ENCODE measurements at places on chromosomes 4 and X.

GRCh38 chr4:124591637-124592036 is 120.9 kb downstream of the ANKRD50 start:
- DNase-seq, result no peak

DNA sequence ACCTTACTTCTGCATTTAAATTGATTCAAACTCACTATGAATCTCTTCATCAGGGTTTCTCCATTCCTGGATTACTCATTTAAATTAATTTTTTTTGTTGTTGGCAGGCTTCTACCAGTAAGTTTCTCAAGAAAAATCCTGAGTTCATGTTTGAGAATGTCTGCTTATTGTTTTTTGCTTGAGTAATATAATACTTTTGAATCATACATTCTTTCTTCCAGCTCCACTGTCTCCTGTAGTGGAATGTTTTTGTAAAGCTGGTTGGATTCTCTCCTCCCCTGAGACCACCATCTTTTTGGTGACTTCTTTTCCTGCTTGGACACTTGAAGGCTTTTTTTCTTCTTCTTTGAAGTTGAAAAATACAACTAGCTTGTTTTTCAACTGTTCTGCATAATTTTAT is 4.3 kb upstream of the MID1IP1 start:
- DNase-seq, result peak; percentile 27

DNA sequence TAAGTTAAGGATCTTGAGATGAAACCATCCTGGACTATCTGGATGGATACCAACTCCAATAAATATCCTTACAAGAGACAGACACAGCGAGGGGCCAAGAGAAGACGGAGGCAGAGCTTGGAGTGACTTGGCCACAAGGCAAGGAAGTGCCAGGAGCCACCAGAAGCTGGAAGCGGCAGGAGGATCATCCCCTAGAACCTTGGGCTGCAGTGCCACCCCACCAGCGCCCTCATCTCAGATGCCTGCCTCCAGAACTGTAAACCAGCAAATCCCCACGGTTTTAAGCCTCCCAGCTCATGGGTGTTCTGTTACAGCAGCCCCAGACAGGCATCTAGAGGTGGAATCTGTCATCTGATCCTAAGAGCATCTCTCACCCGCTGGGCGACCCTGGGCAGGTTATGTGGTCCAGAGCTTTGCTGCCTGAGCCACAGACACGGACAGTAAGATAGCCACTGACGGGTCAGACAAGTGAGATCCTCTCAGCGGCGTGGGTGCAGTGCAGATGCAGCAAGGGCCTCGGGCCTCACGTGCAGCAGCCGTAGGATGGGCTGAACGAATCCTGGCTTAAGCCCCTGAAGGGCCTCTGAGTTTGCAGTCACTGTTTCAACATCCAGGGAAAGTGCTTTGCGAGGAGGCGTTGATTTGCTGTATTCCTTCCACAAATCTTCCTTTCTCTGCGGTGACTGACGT is 25.1 kb upstream of the MXD4 start:
- no peak for DNase-seq

GRCh38 chr4:94804650-94805049 is 46.9 kb downstream of the BMPR1B start:
- no peak for DNase-seq

DNA sequence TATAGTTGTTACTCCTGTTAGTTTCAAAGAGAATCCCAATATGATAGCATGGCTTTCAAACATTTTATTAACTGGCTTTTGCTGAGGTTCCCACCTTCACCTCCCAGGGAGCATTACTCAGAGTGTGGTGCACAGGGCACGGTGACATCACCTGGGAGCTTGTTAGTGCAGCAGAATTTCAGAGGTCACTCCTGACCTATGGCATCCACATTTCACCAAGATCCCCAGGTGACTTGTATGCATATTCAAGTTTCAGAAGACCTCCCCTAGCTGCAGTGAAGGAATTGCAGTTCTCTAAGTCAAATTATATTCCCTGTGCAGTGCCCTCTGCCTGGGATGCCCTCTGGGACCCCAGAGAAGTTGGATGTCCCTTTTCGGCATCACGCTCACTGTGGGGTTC is 29.7 kb upstream of the LNX1 start:
- DNase-seq, result no peak

- DNase-seq, result no peak
These were observed 18.4 kb upstream of the COX18 start for GRCh38 chr4:73087871-73088270.

GRCh38 chr4:172631832-172632231 is 536.8 kb upstream of the GALNT7 start:
- no peak for DNase-seq

DNA sequence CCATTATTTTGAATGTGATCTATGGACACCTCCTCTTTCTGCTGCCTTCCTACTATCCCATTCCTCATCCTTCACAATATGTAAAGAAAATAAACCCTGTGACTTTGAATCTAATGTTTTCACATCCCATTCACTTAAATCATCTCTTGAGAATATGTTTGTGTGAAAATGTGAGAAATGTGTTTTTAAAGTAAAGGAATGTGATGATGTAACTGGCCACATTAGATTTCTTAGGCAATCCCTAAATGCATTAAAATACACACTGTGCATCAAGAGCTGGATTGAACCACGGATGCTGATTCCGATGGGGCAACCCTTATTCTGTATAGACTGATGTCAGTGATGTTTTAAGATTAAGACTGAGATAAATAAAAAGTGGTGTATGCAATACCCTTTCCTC is 558.9 kb upstream of the TENM3 start:
- DNase-seq, result peak; percentile 7

DNA sequence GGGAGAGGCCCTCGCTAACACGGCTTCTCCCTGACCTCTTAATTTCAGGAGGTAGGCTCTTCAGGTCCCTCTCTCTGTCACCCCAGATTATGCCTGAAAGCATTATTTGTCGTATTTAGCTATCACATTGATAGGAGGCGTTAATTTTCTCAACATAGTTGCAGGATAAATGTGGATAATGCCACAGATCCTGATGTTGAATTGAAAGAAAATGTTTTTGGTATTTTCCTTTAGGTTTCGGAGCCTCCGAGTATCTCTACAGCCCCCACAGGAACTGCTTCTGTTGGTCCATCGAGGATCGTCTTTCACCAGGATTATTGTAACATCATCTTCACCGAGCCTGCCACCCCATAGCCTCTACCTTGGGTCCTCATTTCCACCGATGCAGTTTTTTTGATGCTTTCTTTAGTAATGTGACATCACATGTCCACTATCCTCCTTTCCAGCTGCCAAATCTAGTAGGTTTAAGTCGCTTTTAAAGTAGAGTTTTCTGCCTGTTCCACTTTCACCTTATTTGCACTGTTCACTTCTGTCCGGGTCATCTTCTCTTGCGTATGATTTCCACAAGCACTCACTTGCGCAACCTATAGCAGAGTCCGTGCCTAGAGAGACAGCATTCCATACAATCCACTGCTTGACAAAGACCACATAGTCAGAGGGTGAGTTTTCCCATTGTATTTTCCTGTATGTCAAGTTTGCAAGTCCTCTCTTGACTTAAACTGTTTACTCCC is 665 bp downstream of the TIGD2 start:
- peak; percentile 60 for DNase-seq

DNA sequence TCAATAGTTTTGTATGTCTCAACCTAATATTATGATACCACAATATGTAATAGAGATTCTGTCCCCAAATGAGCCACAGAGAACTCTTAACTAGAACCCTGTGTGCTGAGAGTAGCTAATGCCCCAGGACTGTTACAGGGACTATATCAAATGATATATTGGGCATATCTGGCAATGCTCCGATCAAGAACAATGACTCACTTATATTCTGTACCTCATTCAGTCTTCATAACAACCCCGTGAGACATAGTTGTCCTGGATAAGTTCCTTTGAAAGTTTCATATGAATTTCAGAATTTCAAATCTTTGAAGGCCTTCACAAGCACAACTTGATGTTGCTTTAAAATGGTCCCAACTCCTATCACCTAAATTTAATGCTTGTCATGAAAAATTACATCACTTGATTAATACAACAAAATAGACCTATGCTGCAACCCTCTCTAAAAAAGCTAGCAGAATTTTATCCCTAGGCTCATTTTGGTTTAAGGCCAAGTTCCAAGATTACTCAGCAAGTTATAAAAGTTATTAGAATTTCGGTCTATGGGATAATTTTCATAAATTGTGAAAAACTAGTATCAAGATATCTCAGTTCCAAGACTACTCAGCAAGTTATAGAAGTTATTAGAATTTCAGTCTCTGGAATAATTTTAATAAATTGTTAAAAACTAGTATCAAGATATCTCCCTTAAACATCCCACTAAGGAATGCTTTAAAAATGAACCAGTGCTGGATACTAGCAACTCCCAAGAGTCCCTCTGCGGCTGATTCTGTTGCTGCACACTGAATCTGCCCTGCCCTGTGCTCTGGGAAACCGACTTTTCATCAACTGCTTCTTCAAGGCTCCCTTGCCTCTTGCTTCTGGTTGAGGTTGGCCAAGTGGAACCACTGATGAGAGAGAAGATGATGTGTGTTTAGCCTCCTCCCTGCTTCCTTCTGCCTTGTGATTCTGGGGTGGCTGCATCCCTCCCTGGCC is 6.0 kb upstream of the ANXA3 start:
- DNase-seq, result no peak

DNA sequence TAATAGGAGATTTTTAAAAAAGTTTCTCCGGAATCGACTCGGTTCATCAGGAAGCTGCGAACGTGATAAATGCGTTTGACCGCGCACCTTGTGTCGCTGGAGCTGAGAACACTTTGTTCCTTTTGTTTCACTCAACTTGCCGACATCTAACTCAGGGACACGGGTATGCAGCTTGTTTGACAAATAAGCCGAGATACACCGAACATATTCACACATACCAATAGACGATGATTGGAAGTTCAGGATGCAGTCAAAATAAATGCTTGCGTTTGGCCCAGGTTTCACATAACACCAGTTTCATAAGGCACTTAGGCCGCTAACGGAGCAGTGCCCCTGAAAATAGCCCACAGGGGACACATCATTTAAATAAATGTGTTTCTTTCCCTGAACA is 932 bp upstream of the SHISA3 start:
- DNase-seq, result no peak

DNA sequence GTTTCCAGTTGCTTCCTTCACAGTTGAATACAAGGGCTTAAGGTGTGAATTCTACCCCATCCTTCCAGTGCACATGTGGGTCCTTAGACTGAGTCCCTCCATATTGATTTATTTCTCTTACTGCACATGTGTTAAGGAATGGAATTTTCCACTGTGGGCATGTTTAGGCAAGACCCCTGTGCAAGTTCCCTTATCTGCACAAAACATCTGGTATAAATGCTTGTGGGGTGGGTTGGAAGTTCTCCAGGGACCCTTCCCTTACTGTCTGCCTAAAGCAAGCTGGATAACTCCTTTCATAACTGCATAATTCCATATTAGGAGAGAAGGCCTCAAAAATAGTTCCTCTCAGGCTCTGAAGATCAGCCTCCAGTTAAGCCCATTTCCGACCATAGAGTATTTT is 570.9 kb downstream of the ADGRL3 start:
- DNase-seq, result no peak

DNA sequence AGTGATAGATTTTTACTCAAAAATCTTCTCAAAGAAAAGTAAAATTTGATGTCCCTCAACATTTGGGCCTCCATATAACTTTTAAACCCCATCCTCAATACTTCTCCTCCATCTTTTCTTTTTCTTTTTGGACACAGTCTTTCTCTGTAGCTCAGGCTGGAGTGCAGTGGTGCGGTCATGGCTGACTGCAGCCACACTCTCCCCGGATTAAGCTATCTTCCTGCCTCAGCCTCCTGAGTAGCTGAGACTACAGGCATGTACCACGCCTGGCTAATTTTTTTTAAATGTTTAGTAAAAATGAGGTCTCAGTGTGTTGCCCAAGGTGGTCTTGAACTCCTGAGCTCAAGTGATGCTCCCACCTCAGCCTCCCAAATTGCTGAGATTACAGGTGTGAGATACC is 33.1 kb downstream of the KDM6A start:
- no peak for DNase-seq

DNA sequence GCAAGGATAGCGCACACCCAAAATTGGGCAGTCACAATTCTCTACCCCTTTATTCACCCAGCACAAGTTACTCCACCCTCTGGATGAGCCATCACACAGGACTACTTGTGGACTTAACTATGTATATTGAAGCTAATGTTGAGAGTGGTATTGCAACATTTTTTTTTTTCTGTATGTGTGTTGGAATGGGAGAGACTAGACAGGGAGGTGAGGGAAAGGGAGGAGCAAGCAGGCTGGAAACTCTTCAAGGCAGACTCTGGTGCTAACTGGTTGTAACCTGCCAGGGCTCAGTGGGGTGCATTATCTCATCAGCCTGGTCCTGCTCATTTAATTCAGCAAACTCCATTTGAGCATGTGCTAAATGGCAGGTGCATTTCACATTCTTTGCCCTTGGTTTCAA is 18.4 kb upstream of the CWH43 start:
- no peak for DNase-seq

DNA sequence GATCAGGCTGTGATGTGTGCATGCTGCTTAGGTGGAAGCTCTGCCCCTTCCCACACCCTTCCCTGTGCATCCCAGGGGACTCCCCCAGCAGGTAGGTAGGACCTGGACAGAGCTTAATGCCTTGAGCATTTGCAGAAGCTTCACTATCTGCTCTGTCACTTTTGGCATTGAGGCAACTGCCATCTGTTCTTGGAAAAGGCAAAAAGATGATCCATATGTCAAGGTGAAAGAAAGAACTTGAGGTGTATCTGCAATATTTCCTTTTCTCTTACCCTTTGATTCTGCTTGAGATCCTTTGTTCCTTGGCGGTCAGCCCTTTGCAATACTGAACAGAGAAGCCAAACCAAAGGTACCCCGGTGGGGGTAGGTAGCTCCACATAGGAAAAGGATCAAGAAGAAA is 37.1 kb upstream of the TBC1D9 start:
- DNase-seq, result no peak

GRCh38 chr4:83317671-83318070 is 17.0 kb downstream of the HPSE start:
- no peak for DNase-seq

DNA sequence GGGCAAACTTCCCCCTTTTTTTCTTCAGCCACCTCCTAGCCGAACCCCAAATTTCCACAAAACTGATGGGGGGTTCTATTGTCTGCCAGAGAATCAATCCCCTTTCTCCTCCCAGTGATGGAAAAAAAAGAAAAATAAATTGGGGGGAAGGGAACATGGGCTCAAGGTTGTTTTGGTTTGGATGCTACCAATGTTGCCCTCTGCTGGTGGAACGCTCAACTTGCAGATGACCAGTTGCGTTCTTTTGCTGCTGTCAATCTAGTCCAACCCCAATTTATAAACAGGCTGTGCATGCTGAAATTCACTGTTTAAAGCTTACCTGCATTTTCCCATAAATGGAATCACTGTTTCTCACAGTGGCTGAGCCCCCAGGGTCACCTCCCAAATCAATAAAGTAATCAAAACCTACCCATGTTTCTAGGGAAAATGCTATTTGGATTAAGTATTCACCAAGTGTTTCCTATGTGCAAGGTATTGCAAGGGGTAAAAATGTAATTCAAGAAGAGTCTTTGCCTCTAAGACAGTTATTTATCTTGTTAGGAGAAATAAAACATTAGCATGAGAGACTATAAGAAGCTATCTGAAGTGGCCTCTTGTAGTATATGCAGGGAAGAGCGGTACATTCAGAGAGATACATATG is 116.7 kb upstream of the TMEM164 start:
- DNase-seq, result peak; percentile 66

GRCh38 chr4:86380181-86380724 is 20.4 kb upstream of the MAPK10 start:
- no peak for DNase-seq

Data from AG08395 (cell line).